ENCODE measurements at places on chromosomes 5 and 9. TPM values are rescaled to one million over a fixed set of nuclear protein-coding genes. Genes with fewer than 3 reads are reported as not detected.
A peak's percentile ranks its signal among the peaks of the same experiment; 100 is the strongest.

GRCh38 chr5:138853132-138853531 is 22.0 kb downstream of the LRRTM2 start:
- DNase-seq: no peak

The TMEM174 gene
- not detected for total RNA-seq

- no peak for DNase-seq
Observed at GRCh38 chr5:167242701-167243100, 1048.7 kb upstream of the WWC1 start.

GRCh38 chr9:87554171-87554910 is 56.7 kb downstream of the DAPK1 start:
- DNase-seq: no peak

GRCh38 chr9:75106857-75107256 is 18.5 kb downstream of the OSTF1 start:
- DNase-seq: no peak

DNA sequence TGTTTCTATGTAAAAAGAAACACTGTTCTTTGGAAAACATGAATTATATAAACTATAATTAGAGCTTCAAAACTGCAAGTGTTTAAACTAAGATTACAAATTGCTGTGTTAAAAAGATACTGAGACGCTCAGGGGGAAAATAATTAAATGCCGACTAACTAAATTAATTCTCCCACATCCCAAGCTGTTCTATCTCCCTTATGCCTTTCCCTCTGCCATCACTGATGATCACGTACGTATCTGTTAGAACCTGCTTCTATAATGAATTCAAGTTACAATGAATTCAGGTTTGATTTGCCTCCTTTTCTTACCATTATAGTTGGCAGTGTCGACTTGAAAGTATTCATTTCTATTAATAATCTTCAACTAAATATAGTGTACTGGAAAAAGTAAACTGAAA is 349.9 kb upstream of the CDH6 start:
- DNase-seq: no peak

- DNase-seq: no peak
Observed at GRCh38 chr5:10441992-10442435, 335 bp downstream of the ROPN1L start.

DNA sequence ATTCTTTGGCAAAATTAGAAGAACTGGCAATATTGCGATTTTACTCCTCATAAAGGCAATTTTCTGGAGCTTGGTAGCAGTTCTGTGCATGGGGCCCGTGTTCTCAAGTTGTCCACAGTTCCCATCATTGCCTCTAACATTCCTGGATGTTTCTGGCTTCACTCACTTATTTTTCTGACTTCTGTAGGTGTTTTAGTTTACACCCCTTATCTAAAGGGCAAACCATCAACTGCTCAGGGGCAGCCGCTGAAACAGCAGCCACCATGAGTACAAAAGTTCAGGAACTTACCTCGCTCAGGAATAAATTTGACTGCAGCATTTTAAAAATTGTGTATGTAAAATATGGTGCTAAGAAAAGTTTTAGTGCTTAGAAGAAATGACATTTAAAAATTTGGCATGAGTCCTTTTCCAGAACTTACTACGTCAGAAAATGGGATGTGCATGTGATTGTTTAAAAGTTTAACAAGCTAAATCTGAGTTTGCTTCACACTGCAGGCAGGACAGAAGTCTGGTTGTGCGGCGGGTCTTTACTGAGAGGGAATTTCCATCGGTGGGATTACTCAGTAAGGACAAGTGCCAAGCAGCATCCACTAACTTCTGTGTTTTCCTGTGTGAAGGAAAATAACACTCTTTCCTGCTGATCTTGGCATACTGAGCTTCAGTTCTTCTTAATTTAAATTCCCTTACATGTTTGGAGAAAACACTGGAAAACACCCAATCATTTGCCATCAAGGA is 261.7 kb downstream of the MAT2B start:
- DNase-seq: no peak

DNA sequence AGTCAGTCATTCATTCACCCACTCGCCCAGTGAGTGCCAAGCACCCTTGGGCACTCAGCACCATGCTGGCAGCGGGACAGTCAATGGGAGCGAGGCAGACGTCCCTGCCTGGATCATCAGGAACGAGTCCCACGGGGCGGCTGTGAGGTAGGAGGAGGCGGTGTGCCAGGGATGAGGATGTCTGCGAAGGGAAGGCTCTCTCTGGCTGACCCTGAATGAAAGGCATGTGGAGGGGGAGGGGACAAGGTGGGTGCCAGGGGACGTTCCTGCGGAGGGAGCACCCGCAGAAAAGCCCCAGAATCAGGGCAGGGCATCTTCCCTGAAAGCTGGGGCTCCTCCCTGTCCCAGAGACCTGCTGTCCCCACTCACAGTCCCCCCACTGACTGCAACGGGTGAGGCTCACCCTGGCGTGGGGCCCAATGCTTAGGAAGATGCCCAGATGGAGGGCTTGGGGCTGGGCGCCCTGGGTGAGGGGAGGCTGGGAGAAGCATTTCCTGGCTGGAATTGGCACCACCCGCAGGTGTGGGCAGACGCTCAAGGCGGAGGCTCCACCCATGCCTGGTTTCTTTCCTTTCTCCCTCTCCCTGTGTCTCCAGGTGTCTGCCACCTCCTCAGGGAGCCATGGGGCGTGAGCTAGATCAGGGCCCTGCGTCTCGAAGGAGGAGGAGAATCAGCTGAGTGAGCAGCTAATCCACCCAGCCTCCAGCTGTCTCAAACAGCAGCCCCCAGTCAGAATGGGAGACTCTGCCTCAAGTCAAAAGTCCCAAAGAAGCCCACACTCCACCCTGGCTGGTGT is 179.0 kb upstream of the PPP1R26 start:
- no peak for DNase-seq

The MAST4 gene
- 21.5 TPM for total RNA-seq

DNA sequence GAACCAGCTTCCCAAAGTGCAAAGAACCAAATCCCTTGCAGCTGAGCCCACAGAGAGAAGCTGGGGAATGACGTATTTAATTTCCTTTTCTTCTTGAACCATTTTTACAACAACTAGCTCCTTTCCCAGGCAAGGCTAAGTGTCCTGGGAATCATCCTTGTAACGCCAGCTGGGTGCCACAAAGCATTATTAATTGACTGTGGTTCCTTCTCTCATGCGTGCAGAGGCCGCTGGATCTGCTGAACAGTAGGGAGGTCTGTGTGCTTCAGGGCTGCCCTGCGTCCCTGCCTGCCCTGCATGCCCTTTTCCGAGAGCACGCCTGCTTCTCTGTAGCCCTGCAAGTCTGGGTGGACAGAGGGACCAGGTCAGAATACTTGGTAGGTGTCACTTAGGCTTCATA is 124.1 kb upstream of the OTULINL start:
- DNase-seq: no peak

The TMEM232 gene
- 27.9 TPM for total RNA-seq

DNA sequence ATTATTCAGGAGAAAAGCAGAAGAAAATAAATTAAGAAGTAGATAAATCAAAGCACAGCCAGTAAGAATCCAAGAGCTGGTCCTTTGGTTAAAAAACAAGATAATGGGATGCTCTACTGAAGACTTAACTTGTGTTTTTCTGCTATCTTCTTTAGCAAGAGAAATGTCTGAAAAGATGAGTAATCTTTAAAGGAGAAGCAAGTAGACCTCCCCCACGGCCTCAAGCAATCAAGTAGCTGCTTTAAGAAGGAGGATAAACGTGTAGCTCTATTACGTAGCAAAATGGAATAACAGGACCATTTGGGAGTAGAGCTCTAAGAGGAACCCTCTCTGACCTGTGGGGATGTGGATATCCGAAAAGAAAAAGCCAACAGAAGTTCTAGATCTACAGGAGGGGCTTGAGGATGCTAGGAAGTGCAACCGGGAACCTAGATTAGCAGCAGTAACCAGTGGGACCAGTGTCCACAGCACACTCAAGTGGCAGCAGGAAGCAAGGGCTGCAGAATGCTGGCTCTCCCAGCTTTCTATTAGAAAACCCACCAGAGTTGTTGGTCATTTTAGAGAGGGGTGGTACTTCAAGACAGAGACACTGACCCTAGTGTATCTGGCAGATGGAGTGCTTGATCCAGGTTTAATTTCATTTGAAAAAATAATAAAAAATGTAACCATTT is 185.4 kb downstream of the GABBR2 start:
- no peak for DNase-seq

The SLC12A2 gene
- total RNA-seq: 48.7 TPM

- DNase-seq: no peak
Observed at GRCh38 chr5:165405340-165405739, 1899.9 kb downstream of the MAT2B start.

GRCh38 chr9:111904026-111904425 is 7.4 kb downstream of the UGCG start:
- DNase-seq: no peak

The SUSD1 gene
- total RNA-seq: 34.2 TPM

- no peak for DNase-seq
Observed at GRCh38 chr5:53928641-53929040, 368.2 kb downstream of the NDUFS4 start.

DNA sequence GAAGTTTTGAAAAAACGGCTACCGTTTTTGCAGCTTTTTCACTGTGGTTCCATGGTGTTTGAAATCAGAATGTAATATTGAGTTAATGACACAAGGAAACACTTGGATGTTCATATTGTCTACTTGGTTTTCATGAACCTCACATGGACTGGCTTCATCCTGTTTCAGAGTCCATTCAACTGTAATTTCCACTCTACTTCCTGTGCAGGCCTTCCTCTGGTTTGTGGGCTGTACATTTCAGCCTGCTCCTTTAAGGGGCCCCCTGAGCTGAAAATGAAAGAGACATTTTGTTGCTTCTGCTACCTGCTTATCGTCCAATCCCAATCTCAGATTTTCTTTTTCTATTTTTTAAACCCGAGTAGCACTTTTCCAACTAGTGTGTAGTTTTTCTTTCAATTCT is 41.8 kb upstream of the CDKN2B start:
- no peak for DNase-seq

- DNase-seq: no peak
Observed at GRCh38 chr5:102547141-102548035, 48.6 kb upstream of the SLCO6A1 start.

The NIM1K gene
- 6.3 TPM for total RNA-seq

- peak; percentile 40 for DNase-seq
Observed at GRCh38 chr9:130835441-130836298, 616 bp downstream of the ABL1 start.

DNA sequence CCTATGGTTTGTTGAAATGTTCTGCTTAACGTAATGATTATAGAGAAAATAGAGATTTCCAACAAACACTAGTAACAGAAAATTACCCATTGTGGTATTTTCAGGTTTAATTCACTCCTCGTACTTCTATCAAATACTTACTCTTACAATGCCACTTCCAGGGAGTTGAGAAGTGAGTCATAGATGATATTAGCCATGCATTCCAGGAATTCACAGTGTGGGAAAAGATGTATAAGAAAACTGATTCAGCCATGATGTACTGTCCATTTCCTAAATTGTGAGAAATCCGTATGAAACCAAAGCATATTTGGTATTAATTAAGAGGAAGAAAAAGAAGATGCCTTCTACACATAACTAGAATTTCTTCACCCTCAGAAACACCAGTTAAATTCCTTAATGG is 1854.6 kb upstream of the WWC1 start:
- no peak for DNase-seq

- no peak for DNase-seq
Observed at GRCh38 chr5:117201001-117201400, 626.4 kb upstream of the SEMA6A start.

- DNase-seq: no peak
Observed at GRCh38 chr9:18126831-18127498, 347.0 kb upstream of the ADAMTSL1 start.

GRCh38 chr9:18189871-18190670 is 283.9 kb upstream of the ADAMTSL1 start:
- no peak for DNase-seq

- peak; percentile 42 for DNase-seq
Observed at GRCh38 chr9:16154521-16155078, 601.8 kb downstream of the CCDC171 start.

All from cerebellum (tissue), 4 donors.